Vagina (tissue), 2 donors: ENCODE measurements at places on chromosomes 7 and 10. TPM values are rescaled to one million over a fixed set of nuclear protein-coding genes. Genes with fewer than 3 reads are reported as not detected.

DNA sequence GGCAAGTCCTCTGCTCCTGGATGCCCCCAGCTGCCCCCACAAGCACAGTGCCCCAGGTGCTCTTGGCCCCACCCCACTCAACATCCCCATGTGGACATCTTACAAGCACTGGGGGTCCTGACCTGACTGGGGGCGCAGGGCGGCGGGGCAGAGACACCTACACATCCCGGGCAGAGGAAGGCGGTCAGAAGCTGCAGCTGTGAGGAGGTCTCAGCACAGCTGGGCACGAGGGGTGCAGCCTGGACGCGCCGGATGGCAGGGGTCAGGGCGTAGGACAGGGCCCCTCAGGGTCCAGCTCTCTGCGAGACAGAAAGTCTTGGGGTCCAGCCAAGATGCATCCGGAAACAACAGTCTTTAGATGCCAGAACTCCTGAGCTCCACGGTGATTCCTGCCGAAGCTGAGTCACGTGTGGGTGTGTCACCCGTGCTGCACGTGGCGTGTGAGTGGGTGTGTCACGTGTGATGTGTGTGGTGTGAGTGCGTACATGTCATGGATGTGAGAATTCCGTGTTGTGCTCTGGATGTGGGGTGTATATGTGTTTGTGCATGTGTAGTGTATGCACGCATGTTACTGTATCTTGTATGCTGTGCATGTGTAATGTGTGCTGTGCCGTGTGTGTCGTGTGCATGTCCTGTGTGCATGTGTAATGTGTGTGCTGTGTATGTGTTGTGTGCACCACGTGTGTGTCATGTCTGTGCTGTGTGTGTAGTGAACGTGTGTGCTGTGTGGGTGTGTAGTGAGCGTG is 5.1 kb downstream of the VENTX start:
- DNase-seq: no peak

DNA sequence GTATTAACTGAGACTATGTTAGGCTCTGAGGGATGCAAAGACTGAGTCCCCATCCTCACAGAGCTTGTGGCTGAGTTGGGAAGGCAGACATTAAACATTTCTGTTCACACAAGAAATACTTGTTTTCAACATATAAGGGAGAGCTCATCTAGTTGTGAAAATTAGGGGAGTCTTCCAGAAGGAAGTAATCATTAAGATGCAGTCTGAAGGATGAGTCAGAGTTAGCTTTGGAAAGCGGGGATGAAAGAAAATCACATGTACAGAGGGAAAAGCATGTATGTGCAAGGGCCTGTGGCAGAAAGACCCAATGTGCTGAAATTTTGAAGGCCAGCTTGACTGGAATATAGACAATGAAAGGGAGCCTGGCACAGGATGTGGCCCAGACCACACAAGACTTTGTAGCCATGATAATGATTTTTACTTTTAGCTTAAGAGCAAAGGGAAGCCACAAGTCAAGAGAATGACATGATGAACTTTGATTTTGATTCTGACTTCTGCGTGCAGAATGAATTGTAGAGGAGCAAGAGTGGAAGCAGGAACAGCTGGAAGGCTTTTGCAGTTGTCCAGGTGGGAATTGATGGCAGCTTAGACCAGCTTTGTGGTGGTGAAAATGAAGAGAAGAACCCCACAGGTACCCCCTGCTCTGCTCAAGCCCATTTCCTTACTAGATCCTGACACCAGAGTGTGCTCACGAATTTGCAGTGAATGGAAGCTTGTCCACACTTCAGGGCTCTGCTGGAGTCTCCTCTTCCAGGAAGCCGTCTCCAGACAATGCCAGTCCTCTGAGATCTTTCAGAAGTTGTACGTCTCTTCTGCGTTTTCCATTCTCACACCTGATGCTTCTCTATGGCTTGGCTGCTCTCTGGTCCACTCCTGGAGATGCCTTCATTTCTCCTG is 115.6 kb downstream of the ATXN7L1 start:
- DNase-seq: no peak

GRCh38 chr10:103727546-103727963 is 127.8 kb downstream of the SH3PXD2A start:
- DNase-seq: no peak

DNA sequence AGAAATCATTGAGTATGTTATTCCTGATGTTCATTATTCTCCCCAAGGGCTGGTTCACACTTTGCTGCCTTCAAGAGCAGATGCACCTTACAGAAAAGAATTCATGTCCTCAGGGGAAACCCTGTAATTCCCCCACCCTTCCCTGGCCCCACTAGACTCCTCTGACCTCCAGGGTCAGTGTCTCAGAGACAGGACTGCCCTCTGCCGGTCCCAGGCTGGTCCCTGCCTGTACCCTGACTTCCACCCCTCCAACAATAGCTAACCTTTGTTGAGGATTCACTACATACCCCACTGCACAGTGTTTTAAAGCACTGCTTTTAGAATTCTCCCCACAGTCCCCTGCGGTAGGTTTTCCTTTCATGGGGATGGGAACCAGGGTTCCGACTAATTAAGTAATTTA is 4.4 kb upstream of the SEPHS1 start:
- DNase-seq: no peak

DNA sequence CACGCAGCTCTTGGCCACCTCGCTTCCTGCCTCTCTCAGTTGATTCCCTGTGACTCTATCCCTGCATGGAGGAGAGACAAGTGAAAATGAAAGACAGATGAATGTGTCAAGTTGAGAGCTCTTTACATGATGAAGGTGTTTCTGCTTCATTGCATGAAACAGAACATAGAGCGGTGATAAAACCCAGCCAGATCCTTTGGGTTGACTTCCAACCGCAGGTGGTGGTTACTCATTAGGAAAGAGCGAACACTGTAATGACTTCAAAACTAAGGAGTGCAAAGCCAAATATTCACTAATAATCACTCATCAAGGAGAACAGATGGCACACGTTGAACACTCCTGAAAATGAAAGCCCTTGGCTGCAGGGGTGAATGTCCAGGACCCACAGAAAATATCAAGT is 31.8 kb upstream of the WDR11 start:
- DNase-seq: no peak

DNA sequence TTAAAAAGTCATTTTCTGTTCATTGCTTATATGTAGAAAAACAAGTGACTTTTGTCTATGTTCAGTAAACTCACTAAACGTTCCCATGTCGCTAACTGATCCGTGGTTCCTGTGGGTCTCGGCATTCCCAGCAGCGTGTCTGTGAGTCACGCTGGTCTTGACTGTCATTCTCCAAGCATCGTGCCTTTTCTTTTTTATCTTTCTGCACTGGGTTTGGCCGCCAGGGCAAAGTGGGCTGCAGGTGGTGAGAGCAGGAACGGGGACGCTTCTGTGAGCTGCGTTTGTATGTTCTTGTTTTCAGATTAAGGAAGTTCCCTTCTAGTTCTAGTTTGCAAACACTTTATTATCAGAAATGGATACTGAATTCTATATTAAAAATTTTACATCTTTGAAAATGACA is 6.8 kb upstream of the SCART1 start:
- no peak for DNase-seq

GRCh38 chr7:39265641-39266591 is 288.2 kb downstream of the POU6F2 start:
- no peak for DNase-seq

The GPR15LG gene
- total RNA-seq: 98.0 TPM

The DNAJB9 gene
- 28.7 TPM for total RNA-seq

The ELFN1 gene
- total RNA-seq: 2.2 TPM

The PRKAR2B gene
- 16.5 TPM for total RNA-seq

The ITIH5 gene
- 20.4 TPM for total RNA-seq
